ENCODE measurements at places on chromosomes 13 and 19.

GRCh38 chr13:34335014-34336007 is 517.4 kb downstream of the RFC3 start:
- DNase-seq = no peak
- no peaks in the 10 kb centered on the region for H3K4me1 ChIP-seq
- no peaks in the 10 kb centered on the region for H3K36me3 ChIP-seq
- no peaks in the 10 kb centered on the region for H3K27me3 ChIP-seq
- no peak overlapping the region for H3K4me3 ChIP-seq
- H3K27ac ChIP-seq = no peak overlapping the region

DNA sequence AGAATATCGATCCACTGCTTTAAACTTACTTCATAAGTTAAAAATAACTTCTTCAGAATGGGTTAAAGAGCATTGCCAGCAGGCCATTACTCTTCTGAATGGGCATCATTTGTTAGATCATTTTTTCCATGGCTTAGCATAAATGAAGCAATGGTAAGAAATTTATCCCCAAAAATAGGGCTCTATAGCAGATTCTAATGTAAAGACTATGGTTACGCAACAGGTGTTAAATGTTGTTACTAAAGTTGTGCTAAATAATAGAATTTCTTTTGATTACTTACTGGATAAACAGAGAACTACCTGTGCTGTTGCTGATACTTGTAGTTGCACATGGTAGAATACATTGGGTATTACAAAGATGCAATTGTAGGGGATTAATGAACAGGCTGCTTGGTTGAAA is 15.9 kb upstream of the ZNF98 start:
- no peak overlapping the region for H3K4me3 ChIP-seq
- H3K27ac ChIP-seq = no peak overlapping the region
- DNase-seq = no peak
- no peaks in the 10 kb centered on the region for H3K36me3 ChIP-seq

- no peak overlapping the region for H3K4me3 ChIP-seq
- H3K4me1 ChIP-seq = no peaks in the 10 kb centered on the region
- peaks cover 12% of the 10 kb centered on the region for H3K27me3 ChIP-seq
- no peak for DNase-seq
- no peak overlapping the region for H3K27ac ChIP-seq
Observed at GRCh38 chr13:52744842-52745375, 5.3 kb upstream of the CNMD start.

DNA sequence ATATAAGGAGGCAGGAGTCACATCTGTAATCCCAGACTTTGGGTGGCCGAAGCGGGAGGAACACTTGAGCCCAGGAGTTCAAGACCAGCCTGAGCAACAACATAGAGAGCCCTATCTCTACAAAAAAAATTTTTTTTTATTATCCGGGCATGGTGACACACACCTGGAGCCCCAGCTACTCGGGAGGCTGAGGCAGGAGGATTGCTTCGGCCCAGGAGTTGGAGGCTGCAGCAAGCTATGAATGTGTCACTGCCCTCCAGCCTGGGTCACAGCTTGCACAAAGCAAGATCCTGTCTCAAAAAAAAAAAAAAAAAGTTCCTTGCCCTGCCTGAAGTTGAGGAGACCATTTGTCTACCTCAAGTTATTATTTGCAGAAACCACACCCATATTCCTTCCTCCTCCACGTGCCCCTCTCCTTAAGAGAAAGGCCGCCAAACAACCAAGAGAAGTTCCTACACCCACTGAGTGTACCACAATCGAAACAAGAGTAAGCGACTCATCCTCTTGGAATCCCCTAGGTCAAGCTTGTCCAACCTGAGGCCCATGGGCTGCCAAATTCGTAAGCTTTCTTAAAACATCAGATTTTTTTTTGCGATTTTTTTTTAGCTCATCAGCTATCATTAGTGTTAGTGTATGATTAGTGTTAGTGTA is 2.2 kb downstream of the ABCC4 start:
- H3K36me3 ChIP-seq = no peaks in the 10 kb centered on the region
- H3K4me3 ChIP-seq = no peak overlapping the region

Measured in CD4-positive, CD25-positive, alpha-beta regulatory T cell (primary cell).